A172 (cell line): ENCODE measurements at places on chromosomes 2 and 18. TPM values are rescaled to one million over a fixed set of nuclear protein-coding genes. Genes with fewer than 3 reads are reported as not detected.

DNA sequence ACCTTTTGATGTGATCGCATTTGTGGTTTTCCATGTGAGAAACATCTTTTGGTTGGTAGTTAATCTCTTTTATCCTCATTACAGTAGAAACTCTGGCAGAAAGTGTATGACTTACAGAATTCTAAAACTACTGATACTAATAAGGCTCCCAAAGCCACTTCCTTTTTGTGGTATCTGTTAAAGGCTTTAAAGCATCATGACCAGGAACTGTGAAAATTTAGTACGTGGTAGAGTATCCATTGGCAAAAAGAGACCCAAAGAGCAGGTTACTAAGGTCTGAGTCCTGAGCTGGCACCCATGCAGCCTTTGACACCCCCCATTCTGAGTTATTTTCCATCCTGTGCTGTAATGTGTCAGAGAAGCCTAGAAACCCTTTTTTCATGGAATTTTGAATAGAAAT is 94.5 kb downstream of the DPP4 start:
- DNase-seq = no peak

DNA sequence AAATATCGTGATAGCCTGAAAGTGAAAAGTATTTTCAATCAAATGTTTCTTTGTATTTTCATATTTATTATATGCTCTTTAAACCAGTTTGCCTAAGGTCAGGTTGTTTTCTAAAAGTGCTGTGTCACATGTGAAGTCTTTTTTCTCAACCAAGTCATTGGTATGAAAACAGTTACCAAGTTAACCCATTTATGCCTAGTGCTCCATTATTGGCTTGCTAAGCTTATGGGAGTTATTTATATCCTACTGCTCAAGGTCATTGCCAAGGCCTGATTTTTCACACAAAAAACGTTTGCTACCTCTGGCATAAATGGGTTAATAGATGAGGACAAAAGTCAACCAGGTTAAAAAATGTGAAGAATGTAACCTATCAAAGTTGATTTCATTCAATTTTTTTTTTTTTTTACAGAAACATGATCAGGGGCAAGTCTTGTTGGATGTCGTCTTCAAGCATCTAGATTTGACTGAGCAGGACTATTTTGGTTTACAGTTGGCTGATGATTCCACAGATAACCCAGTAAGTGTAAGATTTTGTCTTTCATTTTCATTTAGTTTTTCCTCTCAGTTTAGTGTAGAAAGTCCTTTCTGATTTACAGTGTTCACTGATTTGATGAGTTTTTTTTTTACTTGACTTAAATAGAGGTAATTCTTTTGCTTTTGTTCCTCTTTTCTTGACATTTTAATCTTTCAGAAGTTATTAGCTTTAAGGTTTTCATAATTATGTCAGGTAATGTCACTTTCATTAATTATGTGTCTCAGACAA is 102.6 kb downstream of the PTPN4 start:
- DNase-seq = no peak

C2orf15 gene
- total RNA-seq = 1.0 and 1.4 TPM in 2 replicates

GRCh38 chr2:15674637-15675455 is 83.2 kb downstream of the DDX1 start:
- DNase-seq = peak; percentile 27

DNA sequence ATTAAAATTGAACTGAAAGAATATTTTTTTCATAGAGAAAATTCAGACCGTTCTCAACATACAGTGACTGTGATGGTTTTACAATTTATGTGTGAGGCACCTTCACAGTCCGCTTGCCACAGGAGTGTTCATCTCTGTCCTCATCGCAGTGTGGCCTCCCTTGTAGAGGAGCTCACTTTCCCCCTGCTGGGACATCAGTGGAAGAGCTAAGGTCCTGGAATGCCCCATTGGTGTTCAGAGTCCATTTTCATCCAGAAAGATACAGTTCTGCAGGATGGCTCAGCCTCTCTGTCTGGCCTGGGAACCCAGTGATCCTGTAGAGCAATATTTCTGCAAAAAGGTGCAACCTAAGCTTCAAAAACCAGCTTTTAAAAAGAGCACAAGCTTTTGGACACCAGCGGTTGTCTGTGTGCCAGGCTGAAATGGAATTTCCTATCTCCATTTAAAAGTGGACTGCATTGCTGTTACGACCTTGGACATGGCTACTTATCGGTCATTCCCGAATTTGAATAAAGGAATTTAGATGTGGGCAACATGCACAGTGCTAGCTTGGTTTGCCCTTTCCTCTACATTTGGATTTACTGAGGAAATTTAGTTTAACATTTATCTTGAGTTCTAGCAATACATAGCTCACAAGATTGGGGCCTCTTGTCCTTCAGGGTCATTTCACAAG is 26.7 kb upstream of the FAM237A start:
- DNase-seq = peak; percentile 12

DNA sequence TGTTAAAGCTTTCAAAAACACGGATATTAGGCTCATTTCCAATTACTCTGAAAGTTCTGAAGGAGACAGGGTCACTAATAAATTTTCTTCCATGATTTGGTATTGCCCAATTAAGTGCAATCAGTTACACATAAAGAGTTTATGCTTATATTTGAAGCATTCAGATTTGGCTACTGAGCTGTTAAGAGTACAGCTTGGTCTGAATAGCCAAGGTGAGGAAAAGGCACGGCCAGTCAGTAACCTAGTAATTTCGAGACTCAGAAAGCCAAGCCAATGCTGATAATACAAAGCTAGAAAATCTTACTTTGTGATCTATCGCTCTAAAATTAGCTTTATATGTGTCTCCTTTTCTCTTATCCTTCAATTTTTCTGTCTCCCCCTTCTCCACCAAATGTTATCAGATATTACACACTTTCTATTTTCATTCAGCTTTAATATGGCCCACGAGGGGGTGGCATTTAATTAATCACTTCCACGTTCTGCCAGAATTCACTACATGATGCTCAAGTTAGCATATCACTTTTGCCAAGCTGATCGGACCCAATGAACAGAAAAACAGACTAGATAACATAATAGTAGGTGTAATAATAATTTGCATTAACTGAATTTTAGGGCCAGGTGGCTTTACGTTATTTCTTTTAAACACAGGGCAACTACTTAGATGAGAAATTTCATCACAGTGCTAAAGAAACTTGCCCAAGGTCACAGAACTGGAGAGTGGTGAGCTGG is 138.4 kb downstream of the TCF4 start:
- no peak for DNase-seq

- no peak for DNase-seq
These were observed 209.8 kb upstream of the GYPC start for GRCh38 chr2:126446106-126446695.

AFF3 gene
- total RNA-seq = 1.9 and 6.7 TPM in 2 replicates

ANKRD30BL gene
- not detected in 2 replicates for total RNA-seq

MYOM1 gene
- total RNA-seq = not detected in 2 replicates

DNA sequence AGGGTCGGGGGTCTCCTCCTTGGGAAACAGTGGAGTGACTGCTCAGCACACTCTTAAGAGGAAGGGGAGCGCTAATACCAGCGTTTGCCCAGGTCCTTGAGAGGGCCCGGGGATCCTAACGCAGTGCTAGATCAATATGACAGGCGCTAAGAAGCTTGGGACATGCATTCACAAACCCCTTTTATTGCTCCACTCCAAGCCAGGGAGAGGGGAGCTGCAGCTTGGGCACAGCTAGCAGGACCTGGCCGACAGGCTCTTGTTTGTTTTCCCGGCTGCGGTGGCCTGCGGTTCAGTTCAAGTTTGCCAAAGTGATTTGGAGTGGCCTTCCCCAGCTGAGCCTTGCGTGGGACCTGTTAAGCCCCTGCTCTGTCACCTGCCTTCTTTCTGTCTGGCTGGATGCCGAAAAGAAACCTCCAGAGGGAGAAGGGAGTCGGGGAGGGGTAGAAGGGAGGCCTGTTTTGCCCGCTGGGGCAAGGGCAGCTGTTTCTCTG is 152.1 kb downstream of the GLI2 start:
- DNase-seq = no peak

TAF1B gene
- 40.6 and 47.8 TPM in 2 replicates for total RNA-seq

DNA sequence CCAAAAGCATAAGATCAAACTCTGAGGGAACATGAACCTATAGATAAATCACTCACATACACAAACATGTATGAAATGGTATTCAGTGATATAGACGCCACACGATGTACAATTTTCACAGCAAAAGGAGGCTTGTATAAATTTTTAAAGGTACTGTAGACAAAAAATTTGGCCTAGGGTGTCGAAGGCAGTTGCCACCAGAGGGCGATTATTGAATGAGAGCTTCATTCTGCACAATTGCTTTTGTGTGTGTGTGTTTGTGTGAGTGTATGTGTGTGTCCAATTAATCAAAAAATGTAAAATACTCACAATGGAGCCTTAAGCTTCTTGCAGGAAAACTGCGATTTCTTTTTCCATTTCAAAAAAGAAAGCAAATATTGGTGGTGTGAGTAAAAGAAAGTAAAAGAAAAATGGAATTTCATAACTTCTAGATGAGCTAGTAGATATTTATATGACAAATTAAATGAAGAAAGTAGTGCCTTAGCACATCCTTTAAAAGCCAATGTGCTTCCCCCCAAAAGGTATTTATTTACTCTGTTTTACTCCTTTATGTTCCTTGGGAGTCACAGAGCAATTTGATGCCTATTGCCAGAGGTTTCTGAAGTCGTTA is 800.1 kb downstream of the SATB2 start:
- peak; percentile 49 for DNase-seq

- peak; percentile 99 for DNase-seq
These were observed 209.9 kb downstream of the TFCP2L1 start for GRCh38 chr2:121075006-121075551.

SCYGR4 gene
- total RNA-seq = not detected in 2 replicates

CYBRD1 gene
- total RNA-seq = 159 and 186 TPM in 2 replicates

NOP58 gene
- 111 and 186 TPM in 2 replicates for total RNA-seq

DNA sequence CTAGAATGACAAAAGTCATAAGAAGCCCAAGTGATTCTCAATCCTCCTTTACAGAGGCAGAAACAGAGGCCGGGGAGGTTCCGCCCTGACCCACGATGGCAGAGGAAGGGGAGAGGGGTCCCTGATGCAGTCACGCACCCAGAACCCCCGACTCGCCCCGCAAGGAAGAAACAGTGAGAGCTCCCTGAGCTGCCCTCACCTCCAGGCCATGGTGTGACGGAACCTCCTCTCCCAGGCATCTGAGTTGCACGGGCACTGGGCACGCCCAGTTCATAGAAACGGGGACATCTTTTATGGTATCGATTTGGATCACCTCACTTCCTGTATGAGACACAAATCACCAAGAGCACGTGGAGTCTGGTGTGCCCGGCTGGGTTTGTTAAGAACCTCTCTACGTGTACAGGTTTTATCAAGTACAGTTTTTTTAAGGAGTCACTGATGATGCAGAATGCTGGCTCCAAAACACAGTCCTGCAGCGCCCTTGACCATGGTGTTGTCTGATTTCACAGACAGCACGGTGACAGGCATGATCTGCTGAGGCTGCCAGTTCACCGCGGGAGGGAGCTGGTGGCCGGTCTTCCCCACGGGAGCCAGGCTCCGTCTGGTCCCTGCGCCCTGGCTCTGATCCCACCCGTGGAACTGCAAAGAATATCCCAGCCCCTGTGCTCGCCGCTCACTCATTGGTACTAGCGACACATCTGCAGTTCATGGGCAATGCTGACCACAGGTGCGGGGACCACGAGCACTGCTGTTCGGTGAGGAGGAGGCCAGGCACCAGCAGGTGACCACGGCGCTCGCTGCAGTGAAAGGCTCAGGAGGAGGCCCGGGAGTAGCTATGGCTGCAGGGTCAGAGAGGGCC is 35.6 kb downstream of the PXDN start:
- no peak for DNase-seq

DNA sequence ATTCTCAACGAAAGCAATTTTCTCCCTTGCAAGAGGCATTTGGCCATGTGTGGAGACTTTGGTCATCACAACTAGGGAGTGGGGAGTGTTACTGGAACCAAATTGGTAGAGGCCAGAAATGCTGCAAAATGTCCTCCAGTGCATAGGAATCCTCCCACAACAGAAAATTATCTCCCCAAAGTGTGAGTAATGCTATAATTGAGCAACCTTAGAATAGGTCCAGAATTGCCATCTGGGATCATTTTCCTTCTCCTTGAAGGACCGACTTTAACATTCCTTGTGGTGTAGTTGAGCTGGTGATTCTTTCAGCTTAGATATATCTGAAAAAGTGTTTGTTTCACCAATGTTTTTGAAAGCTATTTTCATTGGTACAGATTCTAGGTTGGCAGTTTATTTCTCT is 111.2 kb upstream of the SMIM21 start:
- DNase-seq = peak; percentile 3

- no peak for DNase-seq
These were observed 38.1 kb upstream of the CDH20 start for GRCh38 chr18:61295153-61295552.

DNA sequence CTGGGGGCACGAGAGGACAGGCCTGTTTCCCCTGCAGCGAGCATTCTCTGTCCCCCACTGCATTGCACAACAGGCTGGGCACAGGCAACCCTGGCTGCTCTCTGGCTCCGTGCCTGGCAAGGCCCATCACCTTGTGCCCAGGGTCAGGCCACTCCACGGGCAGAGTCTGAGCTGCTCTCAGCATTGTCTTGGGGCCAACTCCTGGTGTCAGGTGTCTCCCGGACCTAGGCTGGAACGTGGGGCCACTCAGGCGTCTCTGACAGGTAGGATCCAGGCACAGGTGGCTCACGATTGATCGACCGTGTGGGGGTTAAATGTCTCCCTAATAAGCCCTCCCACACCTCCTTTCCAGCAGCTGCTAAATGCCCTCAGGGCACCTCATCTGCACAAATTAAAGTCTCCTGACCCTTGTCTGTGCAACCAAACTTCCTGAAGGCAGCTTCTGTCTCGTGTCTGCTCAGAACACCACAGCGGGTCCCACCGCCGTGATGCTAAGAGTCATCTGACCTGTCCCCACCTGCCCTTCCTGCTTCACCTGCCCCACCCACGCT is 66.6 kb upstream of the GPC1 start:
- DNase-seq = no peak

- DNase-seq = no peak
These were observed 4.9 kb upstream of the DPYSL5 start for GRCh38 chr2:26843041-26843440.

GATA6 gene
- 3.9 and 4.3 TPM in 2 replicates for total RNA-seq

DNA sequence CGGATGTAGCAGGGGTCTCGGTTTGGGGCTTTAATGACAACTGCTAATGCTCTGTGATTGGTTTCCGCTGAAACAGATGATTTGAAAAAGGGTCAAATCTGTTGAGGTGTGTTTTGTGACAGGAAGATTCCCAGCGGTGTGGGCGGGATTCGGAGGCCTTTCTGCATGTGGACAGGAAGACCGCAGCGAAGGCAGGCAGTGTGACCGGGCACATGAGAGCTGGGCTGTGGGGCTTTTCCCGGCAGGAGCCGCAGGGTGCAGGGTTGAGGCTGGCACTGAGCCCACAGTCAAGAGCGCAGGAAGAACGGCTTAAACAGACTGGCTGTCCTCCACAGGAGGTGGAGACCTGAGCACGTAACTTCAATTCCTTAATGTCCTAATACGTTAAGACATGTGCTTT is 180.0 kb upstream of the TPO start:
- no peak for DNase-seq

ITGA6 gene
- total RNA-seq = 121 and 167 TPM in 2 replicates

SKOR2 gene
- total RNA-seq = not detected in 2 replicates

GRCh38 chr2:148342086-148342485 is 302.5 kb upstream of the EPC2 start:
- DNase-seq = no peak
